ENCODE measurements at places on chromosomes 11 and 22. TPM values are rescaled to one million over a fixed set of nuclear protein-coding genes. Genes with fewer than 3 reads are reported as not detected.

The IRAG1 gene
- 10.7 TPM for total RNA-seq

The RPS6KA4 gene
- 38.2 TPM for total RNA-seq

The DMC1 gene
- not detected for total RNA-seq

The EFCAB6 gene
- 0.44 TPM for total RNA-seq

The PRG3 gene
- total RNA-seq = 5.1 TPM

The CDCA5 gene
- 11.1 TPM for total RNA-seq

The PHOX2A gene
- not detected for total RNA-seq

The TMEM151A gene
- total RNA-seq = not detected

The MCHR1 gene
- not detected for total RNA-seq

The USP2 gene
- total RNA-seq = 0.33 TPM

The OR51S1 gene
- not detected for total RNA-seq

The ATP5MG gene
- total RNA-seq = 70.8 TPM

The SCGB1C1 gene
- not detected for total RNA-seq

The IFITM10 gene
- total RNA-seq = 8.5 TPM

The GGT5 gene
- 24.4 TPM for total RNA-seq

The PGR gene
- total RNA-seq = 6.0 TPM

The PNPLA3 gene
- total RNA-seq = 2.4 TPM

The DERL3 gene
- total RNA-seq = 15.8 TPM
